Iris pigment epithelial cell (primary cell): ENCODE measurements at places on chromosomes 3 and 15.

- peak; percentile 83 for DNase-seq
These were observed 77.5 kb upstream of the FBN1 start for GRCh38 chr15:48722764-48723661.

DNA sequence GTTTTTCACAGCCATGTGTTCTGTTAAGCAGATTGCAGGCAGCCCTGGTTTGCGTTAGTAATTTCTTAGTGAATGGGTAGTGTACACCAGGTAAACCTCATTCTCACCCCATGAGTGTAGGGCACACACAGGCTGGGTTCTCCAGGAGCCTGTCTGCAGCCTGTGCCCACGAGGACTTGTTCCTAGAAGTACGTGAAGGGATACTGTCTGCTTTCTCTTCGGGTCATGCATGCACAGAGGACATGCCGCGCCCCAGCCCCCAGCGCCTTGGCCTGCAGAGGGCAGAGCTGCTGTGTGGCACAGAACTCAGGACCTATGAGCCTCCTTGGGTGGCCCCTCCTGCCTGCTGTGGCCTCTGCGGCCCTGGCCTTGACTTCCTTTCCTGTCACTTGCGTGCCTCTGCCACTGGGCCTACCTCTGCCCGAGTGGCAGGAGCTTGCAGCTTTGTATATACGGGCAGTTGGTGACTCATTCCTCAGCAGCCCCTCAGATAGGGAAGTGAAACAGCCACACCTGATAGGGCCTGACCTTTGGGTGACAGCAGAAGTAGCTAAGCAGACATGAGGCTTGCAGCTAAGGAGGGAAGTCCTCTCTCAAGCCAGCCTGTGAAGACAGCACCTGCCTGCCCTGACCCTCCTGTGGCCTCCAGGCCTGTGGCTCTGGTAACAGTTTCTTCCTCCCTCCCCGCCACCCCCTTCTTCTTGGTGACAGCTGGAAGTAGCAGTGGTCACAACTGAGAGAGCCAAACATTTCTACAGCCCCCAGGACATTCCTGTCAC is 19.5 kb downstream of the PPCDC start:
- peak; percentile 36 for DNase-seq

DNA sequence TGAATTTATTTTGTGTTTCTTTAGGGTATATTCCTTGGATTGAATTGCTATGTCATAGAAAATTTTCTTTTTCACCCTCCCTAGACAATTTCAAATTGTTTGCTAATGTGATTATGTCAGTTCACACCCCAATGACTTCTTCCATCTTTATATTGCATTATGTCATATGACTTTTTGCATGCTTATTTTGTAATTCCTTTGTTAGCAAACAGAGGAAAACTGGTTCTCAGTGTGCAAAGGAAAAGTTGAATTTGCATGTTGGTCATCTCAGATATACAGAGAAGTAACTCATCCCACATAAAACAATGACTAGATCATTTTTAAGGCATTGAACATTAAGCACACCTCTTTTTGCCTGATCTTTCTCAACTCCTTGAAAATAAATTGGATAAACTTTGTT is 3.3 kb upstream of the RNF13 start:
- DNase-seq, result no peak

DNA sequence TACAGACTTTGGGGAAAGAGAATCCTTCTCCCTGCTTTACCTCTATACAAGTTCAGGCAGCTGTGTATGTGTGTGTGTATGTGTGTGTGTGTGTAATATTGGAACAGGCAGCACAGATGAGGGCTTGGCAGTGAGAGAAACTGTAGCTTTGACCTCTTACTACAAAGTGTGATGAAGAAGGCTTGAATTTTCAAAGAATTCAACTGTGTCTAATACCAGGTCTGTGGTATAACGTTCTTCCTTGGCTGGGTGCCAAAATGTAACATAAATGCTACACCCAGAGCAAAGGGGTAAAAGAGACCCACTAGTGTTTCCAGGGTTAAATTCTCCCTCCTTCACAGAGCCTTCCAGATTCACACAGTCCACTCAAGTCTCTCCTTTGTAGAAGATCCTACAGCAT is 51.1 kb downstream of the CHST2 start:
- DNase-seq, result peak; percentile 74

DNA sequence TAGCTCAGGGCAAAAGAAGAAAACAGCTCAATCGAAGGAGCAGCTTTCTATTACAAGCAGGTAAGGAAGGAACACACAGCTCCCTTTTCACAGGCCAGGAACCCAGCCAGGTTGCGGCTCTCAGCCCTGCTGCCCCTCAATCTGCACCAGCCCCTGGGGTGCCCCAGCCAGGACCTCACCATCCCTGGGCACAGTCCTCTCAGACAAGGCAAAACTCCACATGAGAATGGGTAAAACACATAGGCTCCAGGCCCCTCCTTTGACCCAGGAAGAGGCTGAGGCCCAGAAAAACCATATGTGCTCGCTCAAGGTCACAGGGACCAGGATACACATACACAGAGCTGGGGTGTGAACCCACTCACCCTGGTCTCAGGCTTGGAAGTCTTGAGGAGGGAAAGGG is 178.7 kb upstream of the TLE3 start:
- no peak for DNase-seq

GRCh38 chr15:79970624-79971434 is at the start of gene BCL2A1:
Gene BCL2A1 (minus strand): TSS chr15:79971196. CDS start chr15:79971119, 77 bp downstream.
- DNase-seq, result peak; percentile 96

GRCh38 chr15:44194323-44195150 is 534 bp downstream of the FRMD5 start:
- DNase-seq, result peak; percentile 84

GRCh38 chr3:138898301-138898700 is 48.6 kb downstream of the FOXL2 start:
- DNase-seq, result peak; percentile 45

DNA sequence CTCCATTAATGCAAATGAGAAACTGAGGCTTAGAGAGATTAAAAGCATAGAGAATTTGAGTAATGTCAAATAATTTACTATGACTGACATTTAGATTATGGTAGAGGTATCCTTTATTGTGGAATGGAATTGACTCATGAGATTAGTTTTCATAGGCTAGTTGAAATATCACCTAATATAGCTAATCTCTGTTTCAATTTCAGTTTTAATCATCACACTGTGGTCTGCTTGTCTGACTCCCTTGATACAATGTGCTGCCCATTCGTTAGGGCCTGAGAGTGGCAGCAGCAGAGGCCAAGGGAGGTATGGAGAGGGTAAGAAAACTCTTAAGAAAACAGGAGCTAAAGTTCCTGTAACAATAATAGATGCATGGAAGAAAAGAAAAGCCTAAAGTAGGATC is 13.2 kb upstream of the ZBTB20 start:
- DNase-seq, result no peak

GRCh38 chr3:121661376-121661775 is 673 bp upstream of the HCLS1 start:
- DNase-seq, result no peak

DNA sequence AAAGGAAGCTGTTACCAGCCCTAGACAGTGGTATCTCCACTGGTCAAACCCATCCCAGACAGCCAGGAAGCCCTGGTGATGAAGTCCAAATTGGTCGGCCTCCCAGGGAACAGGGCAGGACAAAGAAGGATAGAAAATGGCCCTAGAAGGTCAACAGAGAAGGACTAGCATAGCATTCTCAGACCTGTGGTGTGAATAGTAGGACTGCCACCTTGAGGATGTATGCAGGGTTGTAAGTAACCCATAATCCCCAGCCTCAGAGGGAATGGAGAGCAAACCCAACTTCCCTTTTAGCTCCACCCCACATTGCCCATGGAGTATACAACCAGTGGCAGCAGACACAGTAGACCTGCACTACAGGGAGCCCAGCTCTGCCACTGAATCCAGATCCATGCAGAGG is 68.6 kb upstream of the EIF1B start:
- DNase-seq, result no peak

GRCh38 chr3:172456404-172456803 is 8.1 kb upstream of the GHSR start:
- DNase-seq, result no peak

DNA sequence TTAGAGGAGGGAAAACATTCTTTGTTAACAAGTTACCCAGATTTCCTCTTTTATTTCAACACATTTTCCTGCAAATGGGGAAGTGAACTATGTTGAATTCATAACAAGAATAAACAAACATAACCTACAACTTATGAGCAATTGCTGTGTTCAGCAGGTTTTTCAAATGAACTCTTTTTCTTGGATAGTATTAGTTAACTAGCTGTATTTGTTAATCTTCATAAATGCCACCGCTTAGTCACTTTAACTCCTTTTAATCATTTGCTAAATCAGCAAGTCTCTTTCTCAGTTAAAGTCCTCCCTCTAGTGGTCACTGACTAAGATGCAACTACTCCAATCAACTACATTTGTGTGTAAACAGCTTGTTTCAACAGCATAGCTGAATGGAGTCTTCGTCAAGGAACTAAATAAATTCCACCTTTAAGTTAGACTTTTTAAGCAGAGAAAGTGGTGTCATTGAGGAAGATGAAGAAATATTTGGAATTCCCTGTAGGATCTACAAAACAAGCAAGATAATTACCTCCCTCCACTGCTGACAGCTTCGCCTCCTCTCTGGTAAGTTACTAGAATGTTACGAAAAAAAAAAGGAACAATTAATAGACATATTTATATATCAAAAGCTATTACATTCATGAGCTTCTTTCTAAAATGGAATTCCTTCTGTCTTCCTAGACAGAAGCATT is 1122.0 kb downstream of the ROBO1 start:
- DNase-seq, result peak; percentile 87

DNA sequence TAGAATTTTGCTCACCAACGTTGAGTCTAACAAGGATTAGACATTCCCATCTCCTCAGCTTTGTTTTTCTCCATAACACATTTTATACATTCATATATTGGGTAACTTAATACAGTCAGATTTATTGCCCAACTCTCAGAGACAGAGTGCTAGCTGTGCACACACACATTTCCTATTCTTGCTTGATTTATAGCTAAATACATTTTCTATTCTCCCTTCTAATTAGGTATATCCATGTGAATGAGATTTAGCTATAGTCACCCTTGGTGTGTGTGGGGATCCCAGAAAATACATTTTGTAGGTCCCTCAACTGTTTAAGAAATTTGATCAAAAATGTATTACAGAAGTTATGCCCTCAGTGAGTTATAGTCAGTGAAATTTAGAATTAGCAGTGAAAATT is 715.4 kb downstream of the NSUN3 start:
- DNase-seq, result no peak

DNA sequence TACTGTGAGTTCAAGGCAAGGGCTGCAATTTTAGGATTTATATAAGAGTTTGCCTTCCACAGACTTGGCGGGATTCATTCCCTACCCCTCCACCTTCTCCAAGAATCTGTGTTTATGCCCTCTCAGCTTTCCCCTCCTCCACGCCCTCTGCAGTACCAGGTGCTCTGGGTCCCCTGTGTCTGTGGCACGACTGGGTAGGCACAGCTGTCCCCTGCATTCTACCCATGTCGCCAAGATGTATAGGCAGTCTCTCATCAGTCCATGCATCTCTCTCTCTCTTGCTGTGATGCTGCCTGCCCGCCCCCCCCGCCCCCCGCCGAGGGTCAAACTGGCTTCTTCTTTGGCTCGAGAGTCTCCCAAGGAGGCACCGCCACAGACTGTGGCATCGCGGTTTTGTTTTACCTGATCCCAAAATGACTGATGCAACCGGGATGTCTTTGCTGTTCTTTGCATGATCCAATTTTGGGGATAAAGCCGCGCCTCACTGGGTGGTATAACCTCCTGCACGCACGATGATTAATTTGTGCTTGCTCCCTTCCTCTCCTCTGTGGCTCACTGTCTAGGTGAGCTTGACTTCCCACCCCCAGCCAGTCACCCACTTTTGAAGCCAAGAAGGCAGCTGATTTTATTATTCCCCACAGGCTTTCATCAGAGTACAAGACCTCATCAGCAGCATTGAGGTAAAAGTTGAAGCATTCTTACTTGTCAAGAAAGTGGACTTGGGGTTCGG is 43.7 kb downstream of the EFCAB12 start:
- no peak for DNase-seq

DNA sequence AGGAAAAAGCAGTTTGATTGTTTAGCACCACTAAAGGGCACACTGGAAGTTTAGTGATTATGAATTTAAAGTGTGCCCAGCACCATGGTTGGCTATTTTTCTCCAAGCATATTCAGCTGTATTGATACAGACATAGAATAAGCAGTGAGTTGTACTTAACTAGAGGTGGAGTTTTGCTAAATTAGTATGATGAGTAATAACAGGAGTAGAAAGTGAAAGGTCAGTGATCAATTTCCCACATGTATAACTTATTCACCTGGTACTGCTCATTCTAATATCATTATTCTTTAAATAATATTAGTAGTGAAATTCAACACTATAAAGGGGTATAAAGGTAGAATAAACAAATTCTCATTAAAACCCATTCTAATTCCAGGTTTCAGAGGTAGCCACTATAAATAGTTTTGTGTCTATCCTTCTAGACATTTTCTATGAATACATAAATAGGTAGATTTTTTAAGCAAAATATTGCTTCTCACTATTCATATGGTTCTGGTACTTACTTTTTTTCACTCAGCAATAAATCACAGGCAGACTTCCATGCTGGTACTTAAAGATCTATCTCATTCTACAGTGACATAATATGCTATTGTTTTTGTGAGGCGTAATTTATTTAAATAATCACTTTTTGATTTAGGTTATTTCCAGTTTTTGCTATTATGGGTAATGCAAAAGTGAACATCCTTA is 732.9 kb downstream of the VGLL3 start:
- DNase-seq, result no peak

GRCh38 chr3:122576174-122576940 is 1.1 kb upstream of the PARP15 start:
- DNase-seq, result no peak

DNA sequence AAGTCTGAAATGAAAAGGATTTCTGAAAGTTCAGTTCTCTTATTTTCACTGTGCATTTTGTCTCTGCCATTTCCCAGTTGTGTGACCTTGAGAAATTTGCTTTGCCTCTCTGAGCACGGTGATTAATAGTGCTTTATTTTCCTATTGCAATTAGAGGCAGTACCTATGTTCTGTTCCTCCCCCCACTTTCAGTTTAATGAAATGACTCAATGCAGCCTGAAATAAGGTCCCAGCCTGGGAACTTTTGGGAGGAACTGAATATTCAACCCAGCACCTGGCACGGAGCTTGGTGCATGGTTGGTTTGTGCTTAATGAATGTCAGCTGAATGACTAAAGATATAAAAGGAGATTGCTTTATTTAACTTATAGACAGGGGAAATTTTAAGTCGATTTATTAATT is 352.6 kb downstream of the PDCD6IP start:
- DNase-seq, result no peak

GRCh38 chr3:72627271-72627670 is 221.0 kb downstream of the SHQ1 start:
- DNase-seq, result no peak

GRCh38 chr15:32824777-32825176 is 107.0 kb downstream of the GREM1 start:
- DNase-seq, result peak; percentile 89

GRCh38 chr3:4139462-4140140 is 163.6 kb upstream of the SETMAR start:
- no peak for DNase-seq

DNA sequence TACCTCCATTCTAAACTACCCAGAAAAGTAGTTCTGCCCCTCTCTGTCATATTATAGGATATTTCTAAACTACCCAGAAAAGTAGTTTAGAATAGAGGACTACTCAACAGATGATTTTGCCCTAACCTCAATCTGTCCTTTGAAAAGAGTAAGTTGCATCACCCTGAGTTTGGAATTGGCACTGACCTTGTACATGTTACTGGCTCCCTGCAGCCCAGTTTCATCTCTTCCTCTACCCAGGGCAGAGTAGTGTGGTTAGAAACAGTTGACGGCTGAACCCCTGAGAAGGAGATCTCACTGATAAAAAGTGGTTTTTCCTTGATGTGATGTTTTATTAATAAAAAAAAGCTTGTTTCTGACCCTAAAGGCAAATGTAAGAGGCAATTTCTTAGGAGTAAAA is 340.5 kb upstream of the NECTIN3 start:
- DNase-seq, result peak; percentile 23

- DNase-seq, result peak; percentile 9
These were observed 909.1 kb upstream of the ROBO1 start for GRCh38 chr3:80676866-80677265.
